GM13976 (cell line): ENCODE measurements at places on chromosomes 12 and 14.

- DNase-seq = no peak
Observed at GRCh38 chr14:64563696-64564095, 13.9 kb downstream of the PPP1R36 start.

GRCh38 chr12:49121047-49121696 is 10.0 kb downstream of the TUBA1B start:
- peak; percentile 50 for DNase-seq

- DNase-seq = peak; percentile 53
Observed at GRCh38 chr14:35814371-35815005, 5.4 kb upstream of the RALGAPA1 start.

DNA sequence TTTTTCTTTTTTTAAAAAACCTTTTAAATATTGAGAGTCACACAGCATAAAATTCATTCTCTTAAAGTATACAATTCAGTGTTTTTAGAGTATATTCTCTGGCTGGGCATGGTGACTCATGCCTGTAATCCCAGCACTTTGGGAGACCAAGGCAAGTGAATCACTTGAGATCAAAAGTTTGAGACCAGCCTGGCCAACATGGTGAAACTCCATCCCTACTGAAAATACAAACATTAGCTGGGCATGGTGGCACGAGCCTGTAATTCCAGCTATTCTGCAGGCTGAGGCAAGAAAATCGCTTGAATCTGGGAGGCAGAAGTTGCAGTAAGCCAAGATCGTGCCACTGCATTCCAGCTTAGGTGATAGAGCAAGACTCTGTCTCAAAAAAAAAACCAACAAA is 68.4 kb upstream of the BCAT1 start:
- DNase-seq = no peak

- DNase-seq = no peak
Observed at GRCh38 chr14:53741479-53742232, 215.0 kb downstream of the BMP4 start.

- no peak for DNase-seq
Observed at GRCh38 chr12:114812858-114813761, 129.1 kb upstream of the TBX3 start.

DNA sequence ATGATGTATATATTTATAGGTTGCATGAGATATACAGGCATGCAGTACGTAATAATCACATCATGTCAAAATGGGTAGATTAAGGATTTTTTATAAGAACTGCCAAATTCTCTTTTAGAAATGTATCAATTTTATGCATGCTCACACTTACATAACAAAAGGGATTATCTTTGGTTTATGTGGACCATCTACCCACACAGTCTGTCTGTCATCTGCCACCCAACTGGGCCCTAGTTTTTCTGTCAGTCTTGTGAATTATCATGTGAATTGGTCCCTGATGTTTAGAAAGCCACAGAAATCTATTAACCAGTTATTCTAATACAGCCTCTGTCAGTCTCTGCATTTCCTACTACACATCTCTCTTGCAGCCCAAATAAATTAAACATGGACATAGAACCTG is 133.4 kb downstream of the ACSS3 start:
- DNase-seq = no peak

GRCh38 chr14:55123852-55124639 is 5.0 kb upstream of the LGALS3 start:
- no peak for DNase-seq

DNA sequence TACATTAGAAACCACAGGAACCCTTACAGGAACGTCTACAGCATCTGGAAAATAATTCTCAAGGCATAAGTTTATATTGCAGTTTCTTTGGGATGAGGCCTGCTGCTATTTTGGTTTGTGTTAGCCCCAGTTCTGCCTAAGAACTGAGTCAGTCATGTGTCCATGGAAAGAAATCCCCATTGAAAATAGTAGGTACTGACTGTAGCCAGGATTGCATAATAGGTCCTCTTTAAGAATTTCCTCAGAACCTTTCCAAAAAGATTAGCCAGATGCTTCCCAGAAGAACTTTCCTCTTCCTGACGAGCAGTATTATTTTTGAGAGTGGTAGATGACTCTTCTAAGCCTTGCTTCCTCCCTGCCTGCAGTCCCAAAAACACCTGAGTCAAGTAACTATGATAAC is 52.6 kb downstream of the RASSF8 start:
- DNase-seq = no peak

- no peak for DNase-seq
Observed at GRCh38 chr14:56247495-56248200, 129.4 kb downstream of the PELI2 start.
